Fibroblast of the aortic adventitia (primary cell): ENCODE measurements at places on chromosomes 1 and 21.

DNA sequence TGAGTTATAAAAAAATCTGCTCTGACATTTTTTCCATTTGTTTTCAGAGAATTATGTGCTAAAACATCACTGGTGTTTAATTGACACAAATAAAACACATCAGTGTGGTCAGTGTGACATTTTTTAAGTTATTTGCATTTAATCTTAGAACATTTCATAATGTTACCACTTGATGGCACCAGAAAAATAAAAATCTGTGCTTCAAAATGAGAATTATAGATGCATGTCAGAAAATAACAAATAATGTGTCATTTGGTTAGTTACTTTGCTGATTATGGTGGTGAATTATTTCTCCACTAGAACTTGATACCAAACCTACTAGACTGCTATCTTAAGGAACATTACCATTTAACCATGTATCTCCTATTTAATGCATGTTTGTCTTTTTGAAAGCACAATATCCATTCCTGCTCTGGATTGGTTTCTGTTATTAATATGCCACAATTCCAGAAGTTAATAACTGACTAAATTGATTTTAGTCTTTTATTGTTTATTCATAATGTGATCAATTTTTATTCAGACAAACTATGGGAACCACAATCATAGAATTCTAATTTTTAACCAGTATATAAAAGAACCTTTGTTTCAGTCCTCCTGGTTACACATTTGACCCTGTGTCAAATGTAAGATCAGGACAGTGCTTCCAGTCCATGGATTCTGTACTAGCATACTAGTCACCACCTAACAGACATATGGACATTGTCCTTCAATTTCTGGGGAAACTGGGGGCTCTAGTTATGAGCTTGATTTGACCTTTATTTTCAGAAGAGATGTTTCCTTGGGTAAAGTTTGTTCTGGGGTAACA lies 81.0 kb downstream of the RPS6KC1 start:
- DNase-seq: no peak

- DNase-seq: peak; percentile 93
These were observed 58.1 kb downstream of the SCCPDH start for GRCh38 chr1:246782120-246782900.

DNA sequence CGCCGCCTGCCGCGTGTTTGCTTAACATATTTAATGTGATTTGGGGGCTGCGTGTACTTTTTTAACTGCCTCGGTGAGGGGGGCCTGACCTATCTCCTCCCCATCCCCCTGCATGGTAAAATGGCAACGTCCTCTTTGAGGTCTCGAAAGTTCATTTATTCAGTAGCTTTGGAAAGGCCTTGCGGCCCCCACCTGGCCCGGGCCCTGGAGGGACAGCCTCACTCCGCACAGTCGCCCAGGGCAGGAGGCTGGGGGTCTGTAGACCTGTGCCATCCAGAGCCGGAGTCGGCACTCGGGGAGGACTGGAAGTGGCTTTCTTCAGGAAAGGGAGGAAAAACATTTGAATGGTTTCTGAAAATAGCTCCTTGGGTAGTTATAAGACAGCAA lies 38.0 kb upstream of the ACTRT2 start:
- DNase-seq: no peak

DNA sequence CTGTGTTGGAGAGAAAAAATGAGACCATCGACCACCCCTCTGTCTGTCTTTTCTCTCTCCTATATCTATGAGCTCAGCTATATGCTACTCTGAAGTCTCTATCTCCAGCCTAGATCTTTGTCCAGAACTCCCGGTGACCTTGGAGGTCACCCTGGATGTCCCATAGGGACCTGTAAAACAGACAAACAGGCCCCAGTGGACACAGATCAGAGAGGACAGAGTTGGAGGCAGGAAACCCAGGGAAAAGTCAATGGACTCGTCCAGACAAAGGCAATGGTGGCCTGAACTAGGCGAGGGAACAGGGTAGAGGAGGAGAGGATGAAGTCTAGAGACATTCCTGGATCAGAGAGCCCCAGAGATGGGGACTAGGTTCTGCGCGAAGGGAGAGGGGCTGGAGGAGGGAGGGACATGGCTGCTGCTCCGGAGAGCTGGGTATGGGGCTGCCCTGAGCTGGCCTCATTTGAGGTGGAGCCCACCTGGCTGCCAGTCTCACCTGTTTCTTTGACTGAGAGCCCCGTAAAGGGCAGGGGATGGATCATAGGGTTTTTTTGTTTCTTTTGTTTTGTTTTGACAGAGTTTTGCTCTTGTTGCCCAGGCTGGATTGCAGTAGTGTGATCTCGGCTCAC lies 10.6 kb upstream of the MARCKSL1 start:
- DNase-seq: no peak

- DNase-seq: no peak
These were observed 80.3 kb upstream of the PGBD5 start for GRCh38 chr1:230506451-230506850.

- peak; percentile 27 for DNase-seq
These were observed 25.6 kb upstream of the FAM89A start for GRCh38 chr1:231065510-231066241.

GRCh38 chr1:214831956-214832355 lies 229.0 kb downstream of the CENPF start:
- DNase-seq: no peak

DNA sequence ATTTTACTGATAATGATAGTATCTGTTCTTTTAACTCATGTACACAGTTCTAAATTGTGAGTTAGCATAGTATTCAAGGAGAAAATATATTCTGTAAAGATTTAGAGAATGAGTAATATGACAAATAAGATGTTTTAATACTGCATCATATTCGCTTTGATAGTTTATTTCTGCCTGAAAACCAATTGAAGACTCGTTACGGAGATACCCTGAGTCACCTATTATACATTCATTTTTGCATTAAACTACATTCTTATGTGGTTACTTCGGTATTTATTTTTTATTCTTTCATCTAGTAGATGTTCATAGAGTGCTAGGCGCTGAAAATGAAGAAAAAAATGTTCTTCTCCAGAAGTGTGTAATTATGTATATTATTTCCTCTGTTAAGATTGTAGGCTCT lies 5.3 kb downstream of the UHMK1 start:
- DNase-seq: peak; percentile 39

DNA sequence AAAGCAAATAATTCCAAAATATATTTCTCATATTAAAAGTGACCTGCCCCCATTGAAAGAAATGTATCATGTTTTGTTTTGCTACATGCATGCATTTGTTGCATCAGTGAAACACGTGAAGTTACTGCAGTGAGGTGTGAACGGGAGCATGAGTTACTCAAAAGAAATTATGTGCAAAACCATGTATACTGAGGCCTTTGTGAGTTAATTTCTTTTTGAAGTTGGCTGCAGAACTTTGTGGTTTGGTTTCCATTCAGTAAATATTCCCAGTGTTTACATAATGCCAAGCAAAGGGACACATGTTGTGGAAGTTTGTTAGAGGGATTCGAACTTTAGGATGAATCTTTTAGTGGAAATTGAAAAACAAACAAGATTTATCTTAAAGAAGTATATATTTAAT lies 619.4 kb upstream of the ADAMTS5 start:
- DNase-seq: no peak

DNA sequence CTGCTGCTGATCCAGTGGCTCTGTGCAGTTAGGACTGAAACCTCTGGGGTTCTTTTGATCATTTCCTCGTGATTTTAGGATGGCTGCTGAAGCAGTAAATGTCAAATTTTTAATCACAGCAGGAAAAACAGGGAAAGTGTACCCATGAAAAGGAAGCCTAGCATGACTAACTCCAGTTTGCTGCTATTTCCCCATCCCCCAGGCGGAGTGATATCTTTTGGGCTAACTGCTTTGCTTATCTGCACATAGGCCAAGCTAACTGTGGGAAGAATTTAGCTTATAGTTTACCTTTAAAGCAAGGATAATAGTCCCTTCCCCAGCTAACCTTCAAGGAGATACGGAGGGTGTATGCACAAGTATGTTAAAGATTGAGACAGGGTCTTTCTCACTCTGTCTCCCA lies 149.8 kb upstream of the TNR start:
- DNase-seq: no peak

GRCh38 chr1:29807689-29808088 lies 571.4 kb downstream of the PTPRU start:
- DNase-seq: no peak

GRCh38 chr1:1199961-1200875 lies 6.2 kb downstream of the TNFRSF18 start:
- no peak for DNase-seq
